ENCODE measurements at places on chromosomes 11 and 22.

DNA sequence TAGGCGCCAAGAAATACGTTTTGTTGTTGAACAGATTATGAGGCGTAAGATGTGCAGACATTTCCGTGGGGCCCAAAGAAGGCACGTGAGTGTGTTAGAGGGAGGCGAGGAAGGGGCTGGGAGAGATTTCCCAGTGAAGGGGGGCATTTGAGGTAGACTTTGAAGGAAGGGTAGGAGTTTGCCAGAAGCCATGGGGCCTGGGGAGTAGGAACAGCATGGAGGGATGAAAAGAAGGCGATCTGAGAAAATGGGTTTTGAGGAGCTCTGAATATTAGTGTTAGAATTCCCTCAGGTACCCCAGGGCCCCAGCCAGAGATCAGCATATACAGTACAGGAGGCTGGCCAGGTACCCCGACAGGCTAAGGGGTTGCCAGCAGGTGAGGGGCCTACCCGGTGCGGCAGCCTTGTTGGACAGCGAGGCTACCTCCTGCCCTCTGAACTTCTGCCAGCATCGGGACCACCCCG is 414 bp upstream of the MIEF1 start:
- no peak for DNase-seq

DNA sequence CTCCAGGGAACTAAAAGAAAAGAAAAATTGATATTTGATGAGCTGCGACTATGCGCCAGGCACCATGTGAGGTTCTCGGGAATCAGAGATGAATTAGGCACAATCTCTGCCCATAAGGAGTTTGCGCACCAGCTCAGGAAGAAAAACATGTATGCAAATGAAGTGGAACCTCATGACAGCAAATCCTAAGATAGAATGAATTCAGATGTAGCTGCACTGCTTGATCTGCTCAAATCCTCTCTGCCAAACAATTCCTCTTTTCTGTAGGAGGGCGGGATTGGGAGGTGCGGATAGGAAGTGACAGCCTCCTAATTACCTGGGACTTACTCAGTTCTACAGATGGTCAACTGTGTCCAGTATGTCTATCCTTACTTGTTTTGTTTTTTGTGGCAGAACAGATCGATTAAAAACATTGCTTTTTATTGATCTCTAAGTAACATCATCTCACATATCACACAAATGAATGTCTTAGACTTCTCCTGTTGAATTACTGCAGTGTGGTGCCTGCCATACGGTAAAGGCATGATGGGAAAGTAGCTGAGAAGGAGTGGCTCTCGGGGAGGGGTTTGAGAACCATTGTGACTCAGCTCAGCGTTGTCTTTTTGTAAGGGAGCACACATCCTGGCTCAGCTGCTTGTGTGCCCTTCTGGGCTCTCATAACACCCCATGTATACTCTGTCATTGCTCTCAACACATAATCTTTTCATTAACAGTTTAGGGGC is 13.9 kb downstream of the CRTAM start:
- DNase-seq: no peak

- no peak for DNase-seq
Observed at GRCh38 chr11:31807799-31808667, 3.1 kb downstream of the PAX6 start.

- DNase-seq: no peak
Observed at GRCh38 chr11:125052047-125052446, 11.1 kb upstream of the SLC37A2 start.

- DNase-seq: no peak
Observed at GRCh38 chr11:35418282-35419183, 825 bp downstream of the SLC1A2 start.

GRCh38 chr11:61887839-61888494 is 3.4 kb downstream of the FADS3 start:
- DNase-seq: no peak

- DNase-seq: no peak
Observed at GRCh38 chr11:64724863-64725532, 2.0 kb upstream of the NRXN2 start.

DNA sequence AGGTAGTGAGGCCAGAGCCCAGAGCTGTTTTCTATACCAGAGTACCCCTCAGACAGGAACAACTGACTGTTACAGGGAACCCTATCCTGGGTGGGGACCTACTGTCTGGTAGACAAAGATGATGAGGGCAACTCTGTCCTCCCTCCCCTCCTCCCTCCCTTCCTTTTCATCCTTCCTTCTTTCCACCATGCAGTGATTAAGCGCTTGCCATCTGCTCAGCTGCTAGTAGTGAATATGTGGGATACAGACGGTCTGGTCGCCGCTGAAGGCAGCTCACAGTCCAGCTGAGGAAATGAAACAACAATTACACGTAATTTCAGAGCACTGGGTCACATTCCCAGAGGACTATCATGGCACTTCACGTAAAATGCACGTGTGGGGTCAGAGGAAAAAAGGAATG is 597.1 kb downstream of the BUD13 start:
- DNase-seq: no peak

Measured in GDM1 (cell line).